ENCODE measurements at places on chromosomes 1 and 21. TPM values are rescaled to one million over a fixed set of nuclear protein-coding genes. Genes with fewer than 3 reads are reported as not detected.

APCS gene
- total RNA-seq, result not detected

KRTAP12-4 gene
- not detected for total RNA-seq

S100B gene
- 0.62 TPM for total RNA-seq

PPIAL4G gene
- not detected for total RNA-seq

ETNK2 gene
- 7.5 TPM for total RNA-seq

SLAMF9 gene
- not detected for total RNA-seq

KRTAP10-9 gene
- not detected for total RNA-seq

RAB7B gene
- total RNA-seq, result 5.2 TPM

CFAP107 gene
- total RNA-seq, result not detected

Data from cardiac ventricle fibroblast (primary cell).